ENCODE measurements at places on chromosomes 3 and 15.

- no peak for DNase-seq
Measured at GRCh38 chr3:65443739-65444446, 594.8 kb downstream of the MAGI1 start.

GRCh38 chr3:52860424-52860768, 25.6 kb upstream of the MUSTN1 start:
- no peak for DNase-seq

GRCh38 chr15:95845862-95846515, 484.5 kb upstream of the NR2F2 start:
- DNase-seq = no peak

DNA sequence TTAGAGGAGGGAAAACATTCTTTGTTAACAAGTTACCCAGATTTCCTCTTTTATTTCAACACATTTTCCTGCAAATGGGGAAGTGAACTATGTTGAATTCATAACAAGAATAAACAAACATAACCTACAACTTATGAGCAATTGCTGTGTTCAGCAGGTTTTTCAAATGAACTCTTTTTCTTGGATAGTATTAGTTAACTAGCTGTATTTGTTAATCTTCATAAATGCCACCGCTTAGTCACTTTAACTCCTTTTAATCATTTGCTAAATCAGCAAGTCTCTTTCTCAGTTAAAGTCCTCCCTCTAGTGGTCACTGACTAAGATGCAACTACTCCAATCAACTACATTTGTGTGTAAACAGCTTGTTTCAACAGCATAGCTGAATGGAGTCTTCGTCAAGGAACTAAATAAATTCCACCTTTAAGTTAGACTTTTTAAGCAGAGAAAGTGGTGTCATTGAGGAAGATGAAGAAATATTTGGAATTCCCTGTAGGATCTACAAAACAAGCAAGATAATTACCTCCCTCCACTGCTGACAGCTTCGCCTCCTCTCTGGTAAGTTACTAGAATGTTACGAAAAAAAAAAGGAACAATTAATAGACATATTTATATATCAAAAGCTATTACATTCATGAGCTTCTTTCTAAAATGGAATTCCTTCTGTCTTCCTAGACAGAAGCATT, 1122.0 kb downstream of the ROBO1 start:
- DNase-seq = no peak

- DNase-seq = no peak
Measured at GRCh38 chr3:45599984-45600650, 5.6 kb downstream of the LIMD1 start.

GRCh38 chr3:12662593-12663400, 1.1 kb downstream of the RAF1 start:
- DNase-seq = peak; percentile 21

Data from activated T-cell treated with anti-CD3 and anti-CD28 coated beads for 48 hours (primary cell).